ENCODE measurements at places on chromosomes 13 and 19. TPM values are rescaled to one million over a fixed set of nuclear protein-coding genes. Genes with fewer than 3 reads are reported as not detected.

GRCh38 chr13:22399801-22400420 is 729.0 kb downstream of the FGF9 start:
- no peak for DNase-seq

- DNase-seq = no peak
Observed at GRCh38 chr13:109743706-109744453, 42.5 kb downstream of the IRS2 start.

DNA sequence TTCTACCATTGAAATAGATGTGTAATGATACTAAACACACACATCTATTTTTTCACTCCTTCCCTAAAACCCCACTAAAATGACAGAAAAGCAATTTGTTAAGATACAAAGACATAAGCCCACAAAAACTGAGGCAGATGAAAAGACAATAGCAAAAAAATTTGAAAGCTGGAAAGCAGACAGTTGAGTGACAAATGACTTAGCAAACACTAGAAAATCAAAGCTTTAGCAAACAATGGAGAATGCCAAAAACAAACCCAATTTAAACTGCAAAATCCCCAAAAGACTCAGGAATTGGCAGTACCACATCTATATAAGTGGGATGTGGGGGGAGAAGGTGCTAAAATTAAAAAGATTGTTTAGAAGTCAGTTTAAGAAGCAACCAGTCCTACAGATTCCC is 9.5 kb downstream of the TSC22D1 start:
- DNase-seq = no peak

DNA sequence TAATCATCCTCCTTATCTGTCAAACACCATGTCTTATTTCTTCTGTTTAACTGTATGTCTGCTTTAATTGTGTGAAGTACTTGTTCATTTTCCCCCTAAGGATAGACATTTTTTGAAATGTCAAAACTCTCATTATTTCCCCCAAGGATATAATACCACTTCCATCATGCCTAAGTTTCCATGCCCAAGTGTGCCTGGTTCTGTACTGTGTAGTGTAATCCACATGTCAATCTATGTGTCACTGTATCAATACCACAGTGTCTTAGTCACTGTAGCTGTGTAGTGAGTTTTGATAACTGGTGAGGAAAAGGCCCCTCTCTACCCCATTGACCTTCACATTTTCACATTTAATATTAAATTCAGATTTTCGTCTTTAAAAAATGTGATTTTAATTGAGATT is 1265.5 kb downstream of the PCDH9 start:
- DNase-seq = no peak

DNA sequence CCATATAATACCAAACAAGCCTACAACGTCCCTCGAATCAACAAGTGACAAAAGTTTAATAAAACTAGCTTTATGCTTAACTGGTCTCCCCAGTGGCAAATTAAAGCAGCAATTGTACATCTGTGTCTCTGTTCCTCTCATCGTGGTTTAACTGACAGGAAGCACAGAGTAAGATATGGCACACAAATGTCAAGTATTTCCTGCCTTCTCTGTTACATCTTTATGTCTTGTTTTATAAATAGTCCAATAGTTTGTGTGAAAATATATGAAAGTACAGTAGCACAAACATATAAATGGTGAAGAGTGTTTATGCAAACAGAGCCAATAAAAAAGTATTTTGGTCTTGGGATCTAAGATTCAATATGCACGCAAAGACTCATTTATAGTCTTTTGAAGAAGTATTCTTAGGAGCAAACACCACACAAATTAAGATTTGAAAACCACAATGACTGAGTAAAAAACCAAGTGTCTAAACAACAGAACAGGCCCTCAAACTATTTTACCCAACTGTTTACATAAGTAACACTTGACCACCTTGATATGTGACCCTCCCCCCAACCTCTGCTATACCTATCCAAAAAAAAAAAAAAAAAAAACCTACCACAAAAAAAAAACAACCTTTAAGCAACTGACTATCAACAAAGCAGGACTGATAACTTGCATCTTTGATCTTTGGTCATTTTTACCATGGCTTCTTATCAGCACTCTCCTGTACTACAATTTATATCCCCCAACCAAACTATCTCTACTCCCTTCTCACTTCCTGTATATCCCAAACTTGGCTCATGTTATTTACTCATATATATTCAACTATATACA is 14.0 kb downstream of the ELF1 start:
- peak; percentile 9 for DNase-seq

GRCh38 chr13:24574847-24575246 is 62.3 kb upstream of the PARP4 start:
- no peak for DNase-seq

- peak; percentile 83 for DNase-seq
Observed at GRCh38 chr13:51534041-51534817, 50.0 kb upstream of the WDFY2 start.

DNA sequence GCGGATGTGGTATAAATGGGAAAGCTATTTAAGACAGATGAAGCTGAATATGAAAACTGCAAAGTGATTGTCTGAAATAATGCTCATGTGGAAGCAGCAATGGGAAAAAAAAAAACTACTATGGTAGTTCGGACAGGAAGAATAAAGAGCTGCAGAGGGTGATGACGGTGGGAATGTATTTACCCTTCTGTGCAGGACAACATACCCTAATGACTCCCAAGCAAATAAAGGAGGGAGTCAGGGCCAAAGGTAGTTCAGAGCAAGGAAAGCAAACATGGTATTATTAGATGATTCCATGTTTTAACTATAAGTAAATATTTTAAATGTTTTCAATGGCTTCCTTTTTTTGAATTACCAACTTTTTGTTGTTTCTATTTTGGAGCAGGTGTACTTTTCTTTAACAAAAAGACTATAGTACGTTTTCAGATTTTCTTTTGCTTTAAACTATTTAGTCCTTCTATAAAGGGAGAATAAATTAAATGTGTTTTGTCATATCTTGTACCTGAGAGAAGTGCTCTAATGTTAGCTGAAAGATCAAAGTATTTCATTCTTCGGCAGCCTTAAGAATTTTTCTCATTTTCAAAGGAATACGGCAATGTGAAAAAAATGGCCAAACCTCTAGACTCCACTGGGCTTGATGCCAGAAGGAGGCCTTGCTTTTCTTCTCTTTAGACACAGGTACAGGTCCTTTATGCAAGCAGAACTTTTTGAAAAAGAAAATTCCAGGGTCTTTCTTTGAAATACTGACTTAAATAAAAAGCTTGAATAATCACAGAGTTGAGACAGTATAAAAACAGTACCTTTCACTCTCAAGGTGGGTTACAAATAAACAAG is 67.8 kb upstream of the ZDHHC20 start:
- DNase-seq = no peak

- DNase-seq = peak; percentile 12
Observed at GRCh38 chr19:46659151-46660007, 1.6 kb downstream of the DACT3 start.

GRCh38 chr13:96020155-96020575 is 33.0 kb downstream of the UGGT2 start:
- DNase-seq = peak; percentile 75

DNA sequence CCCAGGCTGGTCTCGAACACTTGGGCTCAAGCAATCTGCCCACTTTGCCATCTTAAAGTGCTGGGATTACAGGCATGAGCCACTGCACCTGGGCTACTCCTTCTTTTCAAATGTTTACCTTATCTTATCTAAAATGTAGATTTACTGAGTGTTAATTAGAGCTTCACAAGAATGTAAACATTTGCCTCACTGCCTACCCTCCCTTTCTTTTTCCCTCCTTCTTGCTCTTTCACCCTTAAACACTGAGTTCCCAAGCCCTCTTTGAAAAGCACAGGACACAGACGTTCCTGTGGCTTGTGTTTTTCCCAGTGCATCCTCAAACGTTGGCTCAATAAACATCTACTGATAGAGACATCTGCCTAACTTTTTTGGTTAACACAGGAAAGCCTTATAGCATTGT is 32.7 kb upstream of the CYSLTR2 start:
- DNase-seq = no peak

- peak; percentile 71 for DNase-seq
Observed at GRCh38 chr13:36082396-36082795, 48.8 kb downstream of the DCLK1 start.

DNA sequence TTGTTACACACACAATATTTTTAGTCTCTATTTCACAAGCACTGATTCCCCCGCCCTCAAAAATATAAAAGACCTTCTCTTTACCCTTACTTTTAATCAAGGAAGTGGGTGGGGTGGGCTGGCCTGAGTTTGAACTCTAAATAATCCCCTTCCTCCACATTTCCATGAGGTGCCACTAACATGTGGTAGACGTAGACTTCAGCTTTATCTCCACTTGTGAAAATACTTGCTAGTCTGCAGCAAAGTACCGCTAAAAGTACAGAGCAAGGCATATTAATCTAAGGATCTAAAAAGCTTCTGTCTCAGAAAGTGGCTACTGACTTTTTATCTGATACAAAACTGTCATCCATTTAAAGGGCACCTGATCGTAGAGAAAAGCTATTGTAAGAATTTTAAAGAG is 739.6 kb upstream of the SLC10A2 start:
- no peak for DNase-seq

Gene LCP1
- not detected for total RNA-seq

GRCh38 chr19:8611391-8611876 is 919 bp upstream of the ADAMTS10 start:
- DNase-seq = no peak

DNA sequence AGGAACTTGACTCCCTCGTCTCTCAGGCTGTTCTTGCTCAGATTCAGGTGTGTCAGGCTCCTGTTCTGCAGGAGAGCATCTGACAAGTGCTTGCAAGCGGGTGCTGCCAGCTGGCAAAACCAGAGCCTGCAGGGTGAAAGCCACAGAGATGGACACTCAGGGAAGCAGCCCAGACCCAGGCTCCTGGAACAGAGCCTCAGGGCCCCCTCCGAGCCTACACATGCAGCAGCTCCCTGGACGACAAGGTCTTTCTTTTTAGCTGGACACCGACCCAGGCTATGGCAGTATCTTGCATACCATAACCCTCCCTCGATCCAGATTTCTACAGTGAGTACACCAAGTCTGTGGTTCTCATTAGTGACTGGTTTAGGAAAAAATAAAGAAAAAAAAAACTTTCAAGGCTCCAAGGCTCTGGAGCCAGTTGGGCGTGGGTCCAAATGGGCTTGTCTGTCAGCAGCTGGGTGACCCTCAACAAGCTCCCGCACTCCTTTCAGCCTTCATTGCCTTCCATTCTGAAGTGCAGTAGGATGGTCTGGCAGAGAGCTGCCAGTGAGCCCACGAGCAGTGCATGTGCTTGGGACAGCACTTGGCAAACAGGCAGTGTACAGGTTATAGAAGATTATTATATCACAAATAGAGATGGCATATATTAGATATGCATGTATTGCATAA is 29.9 kb downstream of the NLRP13 start:
- DNase-seq = no peak

GRCh38 chr19:6059988-6060599 is 50.2 kb downstream of the RFX2 start:
- no peak for DNase-seq

- peak; percentile 56 for DNase-seq
Observed at GRCh38 chr19:55156202-55157063, 1.1 kb downstream of the TNNI3 start.

Gene RAB3A
- total RNA-seq = 2.7 TPM

DNA sequence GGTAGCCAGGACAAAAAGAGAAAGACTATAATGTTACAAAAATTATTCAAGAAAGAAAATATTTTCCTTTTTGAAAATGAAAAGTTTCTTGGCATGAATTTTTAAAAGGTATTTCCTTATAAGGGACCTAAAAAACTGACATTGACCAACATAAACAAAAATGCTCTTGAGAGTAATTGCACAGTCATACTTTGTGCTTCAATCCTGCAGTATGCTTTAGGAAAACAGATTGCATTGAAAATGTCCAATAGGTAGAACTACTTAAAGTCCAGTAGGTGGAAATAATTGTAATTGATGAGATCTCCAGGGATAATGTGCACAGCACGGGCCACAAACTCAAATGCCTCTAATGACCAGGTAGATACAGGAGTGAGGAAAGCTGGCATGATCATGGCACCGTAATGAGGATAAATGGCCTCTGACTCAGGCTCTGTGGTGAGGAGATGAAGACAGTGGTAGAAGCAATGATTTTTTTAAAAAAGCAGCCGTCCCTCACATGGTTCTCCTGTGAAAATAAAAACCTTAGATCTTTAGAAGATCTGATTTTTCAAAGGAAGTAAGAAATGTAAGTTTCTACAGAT is 278.0 kb downstream of the ITGBL1 start:
- DNase-seq = no peak

DNA sequence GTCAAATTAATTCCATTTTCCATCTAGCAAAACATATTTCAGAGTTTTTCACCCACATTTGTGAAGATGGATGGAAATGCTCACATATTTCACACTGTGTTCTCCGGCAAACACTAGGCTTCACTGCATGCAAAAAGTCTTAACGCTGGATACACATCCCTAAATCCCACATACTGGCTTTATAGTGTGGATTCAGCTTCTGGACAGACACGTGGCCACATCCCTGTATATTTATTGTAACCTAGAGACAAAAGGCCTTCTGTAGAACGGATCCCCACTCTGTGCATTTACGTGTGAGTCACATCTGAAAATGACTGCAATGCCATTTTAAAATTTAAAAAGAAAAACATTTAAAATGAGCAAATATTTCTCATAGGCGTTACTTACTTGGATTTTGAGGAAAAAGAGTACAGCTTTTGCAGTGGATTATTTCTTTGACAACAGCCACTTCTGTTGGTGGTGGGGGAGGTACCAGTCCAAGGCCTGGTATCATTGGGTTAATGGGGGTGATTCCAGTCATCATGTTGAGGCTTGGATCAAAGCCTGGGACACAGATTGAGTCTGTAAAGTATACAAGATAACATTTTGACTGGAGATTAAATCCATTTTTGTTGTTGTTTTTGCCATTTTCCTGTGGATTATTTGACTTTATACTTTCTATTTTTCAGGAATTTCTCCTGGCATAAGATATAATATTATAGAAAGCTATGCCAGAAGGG is 337.7 kb downstream of the DNAJC15 start:
- DNase-seq = no peak

GRCh38 chr19:6229951-6230712 is 49.6 kb downstream of the MLLT1 start:
- no peak for DNase-seq

DNA sequence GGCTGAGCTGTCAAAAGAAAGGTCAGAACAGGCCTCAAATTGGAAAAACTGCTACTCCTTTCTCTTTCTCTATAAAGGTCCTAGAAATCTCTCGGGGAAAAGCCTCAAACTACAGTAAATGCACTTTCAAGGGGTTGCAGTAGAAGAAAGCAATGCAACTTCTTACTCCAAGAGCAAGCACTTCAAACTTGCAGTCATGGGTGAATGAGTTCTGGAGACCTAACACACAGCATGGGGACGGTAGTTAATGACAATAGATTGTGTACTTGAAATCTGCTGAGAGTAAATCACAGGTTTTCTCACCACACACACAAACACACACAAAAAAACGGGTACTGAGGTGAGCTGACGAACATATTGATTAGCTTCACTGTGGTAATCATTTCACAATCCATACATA is 11.8 kb downstream of the TUBGCP3 start:
- no peak for DNase-seq

GRCh38 chr19:34788074-34788473 is 15.1 kb upstream of the ZNF599 start:
- DNase-seq = no peak

DNA sequence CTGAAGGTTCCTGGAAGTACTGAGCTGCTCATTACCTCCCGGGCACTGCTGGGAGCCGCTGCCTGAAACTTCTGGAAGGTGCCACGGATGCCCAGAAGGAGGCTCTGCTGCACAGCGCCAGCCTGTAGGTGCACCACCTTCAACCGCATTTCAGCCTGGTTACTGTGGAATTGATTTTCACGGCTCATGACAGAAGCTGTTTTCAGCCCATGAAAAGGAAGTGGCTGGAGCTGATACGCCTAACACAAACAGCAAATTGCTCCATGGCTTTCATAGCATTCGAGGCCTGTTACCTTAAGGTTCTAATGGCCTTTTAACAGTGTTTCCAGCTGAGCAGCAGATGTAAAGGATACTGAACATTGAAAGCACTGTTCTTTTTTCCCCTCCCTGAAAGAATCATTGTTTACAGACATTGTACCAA is 22.0 kb downstream of the GPC6 start:
- peak; percentile 62 for DNase-seq
